ENCODE measurements at places on chromosomes 5 and 9.

DNA sequence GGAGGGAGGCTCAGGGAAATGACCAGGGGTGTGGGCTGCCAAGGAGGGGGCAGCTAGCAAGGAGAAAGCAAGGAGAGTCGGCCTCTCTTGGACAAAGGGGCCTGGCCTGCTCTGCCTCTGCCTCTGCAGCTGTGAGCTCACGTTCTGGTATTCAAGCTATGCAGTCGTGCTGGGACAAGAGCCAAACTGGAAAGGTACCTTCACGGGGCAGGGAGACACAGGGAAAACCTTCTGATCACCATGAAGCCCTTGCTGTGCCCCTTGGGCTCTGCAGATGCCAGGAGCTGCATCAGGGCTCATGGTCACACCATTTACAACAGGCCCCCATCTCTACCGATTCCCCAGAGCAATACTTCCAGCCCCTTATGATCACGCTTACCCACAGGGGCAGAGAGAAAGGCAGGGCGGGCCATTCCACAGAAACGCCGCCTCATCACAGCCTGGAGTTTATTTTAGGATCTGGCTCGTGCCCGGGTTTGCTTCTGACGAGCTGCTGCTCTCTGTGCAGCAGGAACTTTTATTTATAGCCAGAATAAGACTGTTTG, 63.2 kb downstream of the PRRT1B start:
- peak; percentile 56 for DNase-seq

DNA sequence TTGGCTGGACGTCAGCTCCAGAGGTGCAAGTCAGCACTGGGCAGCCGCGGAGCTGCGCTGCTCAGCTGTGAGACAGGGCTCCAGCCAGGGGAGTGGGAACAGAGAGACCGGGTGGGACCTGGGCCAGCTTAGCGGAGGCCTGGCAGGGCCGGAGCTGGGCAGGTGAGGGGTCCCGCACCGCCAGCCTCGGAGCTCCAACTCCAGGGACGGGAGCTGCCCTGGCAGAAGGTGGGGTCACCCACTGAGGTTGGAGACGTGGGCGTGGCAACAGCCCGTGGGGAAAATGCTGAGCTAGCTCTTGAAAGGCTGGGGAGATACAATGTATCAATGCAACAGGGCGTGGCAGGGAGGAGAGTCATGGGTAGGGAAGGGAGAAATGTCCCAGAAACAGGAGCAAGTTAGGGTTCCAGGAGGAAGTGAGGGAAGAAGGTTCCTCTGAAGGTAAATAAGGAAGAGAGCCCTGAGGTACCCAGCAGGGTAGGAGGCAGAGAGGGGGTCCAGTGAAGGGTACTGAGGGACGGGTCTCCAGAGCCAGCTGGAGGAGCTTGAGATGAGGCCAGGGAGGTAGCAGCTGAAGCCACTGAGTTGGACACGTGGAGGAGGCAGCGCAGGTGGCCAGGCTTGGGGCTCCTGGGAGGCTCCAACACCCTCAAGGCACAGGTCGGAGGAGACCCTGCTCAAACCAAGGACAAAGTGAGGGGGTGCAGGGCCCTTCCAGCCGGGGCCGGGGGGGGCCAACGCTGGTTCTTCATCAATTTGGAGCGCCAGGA, 736 bp upstream of the NKD2 start:
- DNase-seq = no peak

DNA sequence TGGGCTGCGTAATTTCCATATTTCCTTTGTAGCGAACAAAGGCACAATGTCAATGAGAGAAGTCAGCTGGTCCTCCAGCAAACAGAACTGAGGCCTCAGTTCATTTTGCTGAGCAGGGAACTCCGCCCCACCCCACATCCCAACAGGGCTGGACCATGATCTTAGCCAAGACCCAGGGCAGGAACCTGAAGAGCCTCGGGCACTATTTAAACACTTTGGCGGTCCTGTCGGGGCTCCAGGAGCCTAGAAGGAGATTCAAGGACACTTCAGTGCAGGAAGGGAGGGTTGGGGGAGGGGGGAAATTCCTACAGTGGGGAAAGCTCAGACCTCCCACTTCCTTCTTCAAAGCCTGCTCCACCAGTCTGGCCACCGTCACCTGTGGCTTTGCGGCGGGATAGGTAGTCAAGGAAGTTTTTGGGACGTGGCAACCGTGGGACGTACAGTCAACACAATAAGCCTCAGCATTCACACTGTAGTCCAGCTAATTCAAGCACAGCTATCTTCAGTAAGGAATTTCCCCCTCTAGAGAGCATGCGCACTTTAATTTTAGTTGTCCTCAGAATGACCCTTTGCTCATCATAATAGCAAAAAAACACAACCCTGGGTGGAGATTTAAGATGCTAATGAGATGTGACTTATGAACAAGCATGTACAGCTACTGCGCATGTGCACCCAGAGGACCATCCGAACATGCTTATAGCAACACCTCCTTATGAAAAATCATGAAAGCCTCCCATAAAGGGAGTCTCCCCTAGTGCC, 30.9 kb downstream of the S1PR3 start:
- no peak for DNase-seq

DNA sequence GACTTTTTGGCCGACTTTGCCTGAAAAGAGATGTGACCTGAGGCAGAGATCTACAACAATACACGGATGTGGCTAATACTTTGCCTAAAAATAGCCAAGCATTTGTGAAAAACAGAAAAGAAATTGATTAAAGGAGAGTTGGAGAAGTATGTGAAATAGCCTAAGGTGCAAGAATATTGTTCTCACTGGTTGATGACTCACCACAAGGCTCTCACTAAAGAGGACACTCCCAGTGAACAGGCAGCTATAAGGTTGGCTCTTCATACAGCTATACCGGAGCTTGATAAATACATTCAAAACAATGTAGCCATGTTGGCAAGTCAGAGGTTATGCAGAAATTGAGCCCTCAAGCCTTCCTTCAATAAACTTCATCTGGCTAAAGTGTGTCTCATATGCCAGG, 317.2 kb upstream of the GRAMD2B start:
- no peak for DNase-seq

GRCh38 chr5:173246511-173246910, 11.5 kb upstream of the NKX2-5 start:
- DNase-seq = no peak

- DNase-seq = no peak
These were observed 33.6 kb upstream of the TRIM32 start for GRCh38 chr9:116653348-116654058.

GRCh38 chr5:173303878-173304590, 24.2 kb downstream of the STC2 start:
- DNase-seq = no peak

DNA sequence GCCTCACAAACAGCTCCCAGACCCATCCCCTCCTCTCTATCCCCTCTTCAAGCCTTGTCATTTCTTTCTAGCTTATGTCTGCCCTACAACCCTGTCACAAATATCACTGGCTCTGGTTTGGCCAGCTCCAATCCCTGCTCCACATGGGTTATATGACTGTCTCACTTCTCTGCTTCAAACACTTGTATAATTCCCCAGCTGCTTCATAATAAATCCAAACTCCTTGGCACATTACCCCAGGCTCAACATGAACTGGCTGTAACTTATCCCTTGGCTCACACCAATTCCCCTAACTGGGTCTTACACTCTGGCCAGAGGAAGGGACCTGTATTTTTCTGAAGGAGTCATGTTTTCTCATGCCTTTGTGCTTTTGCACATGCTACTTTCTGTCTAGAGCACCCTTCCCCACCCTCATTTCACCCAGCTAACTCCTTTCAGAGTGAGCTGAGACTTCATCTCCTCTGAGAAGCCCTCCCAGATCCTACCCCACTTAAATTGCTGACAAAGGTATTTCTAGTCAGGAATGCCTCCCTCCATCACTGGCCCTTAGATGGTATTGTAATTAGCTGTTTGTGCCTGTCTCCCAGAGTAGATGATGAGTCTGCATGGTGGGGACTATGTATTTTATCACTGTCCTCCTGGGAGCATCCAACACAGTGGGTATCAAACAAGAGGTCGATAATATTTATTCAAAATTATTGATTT, 5.3 kb downstream of the PRXL2C start:
- no peak for DNase-seq

DNA sequence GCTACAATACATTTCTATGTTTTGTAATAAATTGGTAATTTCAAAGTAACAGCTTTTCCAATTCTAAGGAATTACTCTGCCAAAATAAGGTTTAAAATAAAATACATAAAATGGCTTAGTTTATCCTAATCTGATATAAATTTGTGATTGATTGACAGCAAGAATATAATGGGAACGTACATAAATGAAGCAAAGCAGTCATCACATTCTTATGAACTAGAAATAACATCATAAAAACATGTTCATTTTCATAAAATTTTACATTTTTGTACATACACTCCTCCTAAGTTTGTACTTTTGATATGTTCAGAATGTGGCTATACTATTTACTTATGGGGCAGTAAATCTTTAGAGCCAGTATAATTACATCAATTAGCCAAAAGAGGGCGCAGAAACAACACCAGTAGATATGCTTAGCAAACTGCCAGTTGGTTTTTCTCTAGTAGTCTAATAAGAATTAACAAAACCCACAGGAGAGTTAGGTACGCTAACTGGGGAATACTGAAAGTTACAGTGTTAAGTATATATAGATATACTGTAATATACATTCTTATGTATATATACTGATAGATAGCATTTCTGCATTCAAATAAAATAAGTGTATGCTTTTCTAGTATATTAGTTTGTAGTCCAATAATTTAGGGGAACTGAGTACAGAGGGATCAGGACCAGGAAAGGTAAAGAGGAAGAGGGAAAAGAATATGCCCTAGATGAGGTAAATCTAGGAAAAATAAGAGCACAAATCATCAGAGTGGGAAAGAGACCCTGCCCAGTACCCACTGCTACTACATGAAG, 76.8 kb downstream of the ZDHHC21 start:
- peak; percentile 45 for DNase-seq

DNA sequence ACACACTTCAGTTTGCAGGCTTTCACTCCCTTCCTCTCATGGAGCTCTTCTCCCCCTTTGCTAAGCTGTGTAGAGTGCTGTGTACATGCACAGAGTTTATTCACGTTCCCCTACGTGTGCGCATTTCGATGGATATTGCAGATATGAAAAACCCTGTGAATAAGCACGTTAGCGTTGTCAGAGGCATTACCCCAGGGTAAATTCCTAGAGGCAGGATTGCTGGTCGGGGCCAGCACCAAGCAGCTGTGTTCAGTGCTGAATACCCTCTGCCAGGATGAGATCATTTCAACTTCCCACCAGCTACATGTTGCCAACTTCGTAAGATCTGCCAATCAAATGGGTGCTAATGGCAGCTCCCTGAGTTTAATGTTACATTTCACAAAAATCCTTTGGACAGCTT, 172.3 kb upstream of the PPP1R26 start:
- no peak for DNase-seq

Data from forelimb muscle (tissue), 1 donor.